A549 (cell line): ENCODE measurements at places on chromosomes 12 and 14.

DNA sequence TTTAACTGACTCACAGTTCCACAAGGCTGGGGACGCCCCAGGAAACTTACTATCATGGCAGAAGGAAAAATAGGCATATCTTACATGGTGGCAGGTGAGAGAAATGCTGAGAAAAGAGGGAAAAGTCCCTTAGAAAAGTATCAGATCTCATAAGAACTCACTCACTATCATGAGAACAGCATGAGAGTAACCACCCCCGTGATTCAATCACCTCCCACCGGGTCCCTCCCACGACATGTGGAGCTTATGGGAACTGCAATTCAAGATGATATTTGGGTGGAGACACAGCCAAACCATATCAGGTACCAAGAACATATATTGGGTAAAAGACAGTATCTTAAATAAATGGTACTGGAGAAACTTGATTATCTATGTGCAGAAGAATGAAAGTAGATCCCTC is 100.3 kb upstream of the FAR2 start:
- DNase-seq: no peak

GRCh38 chr14:68506021-68506644 is 286.7 kb downstream of the ZFP36L1 start:
- DNase-seq: no peak

GRCh38 chr12:52055731-52056711 is 4.8 kb downstream of the NR4A1 start:
- DNase-seq: peak; percentile 63

- DNase-seq: no peak
These were observed 42.8 kb downstream of the RNFT2 start for GRCh38 chr12:116780942-116781341.

DNA sequence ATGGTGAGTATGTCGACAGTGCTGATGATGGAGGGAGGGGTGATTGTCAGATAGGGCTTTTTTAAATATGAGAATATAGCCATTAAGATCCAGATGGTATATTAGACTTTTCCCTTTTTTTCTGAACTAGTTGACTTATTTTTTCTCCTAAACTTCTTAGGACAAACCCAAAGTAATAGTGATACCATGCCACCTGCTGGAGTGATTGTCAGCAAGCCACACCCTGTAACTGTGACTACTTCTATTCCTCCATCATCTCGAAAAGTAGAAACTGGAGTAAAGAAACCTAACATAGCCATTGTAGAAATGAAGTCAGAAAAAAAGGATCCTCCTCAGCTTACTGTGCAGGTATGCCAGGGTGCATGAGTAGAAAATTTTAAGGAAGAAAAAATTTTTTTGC is 40.1 kb downstream of the KIAA0586 start:
- DNase-seq: no peak

GRCh38 chr14:37588956-37589714 is 5.9 kb downstream of the FOXA1 start:
- DNase-seq: no peak

DNA sequence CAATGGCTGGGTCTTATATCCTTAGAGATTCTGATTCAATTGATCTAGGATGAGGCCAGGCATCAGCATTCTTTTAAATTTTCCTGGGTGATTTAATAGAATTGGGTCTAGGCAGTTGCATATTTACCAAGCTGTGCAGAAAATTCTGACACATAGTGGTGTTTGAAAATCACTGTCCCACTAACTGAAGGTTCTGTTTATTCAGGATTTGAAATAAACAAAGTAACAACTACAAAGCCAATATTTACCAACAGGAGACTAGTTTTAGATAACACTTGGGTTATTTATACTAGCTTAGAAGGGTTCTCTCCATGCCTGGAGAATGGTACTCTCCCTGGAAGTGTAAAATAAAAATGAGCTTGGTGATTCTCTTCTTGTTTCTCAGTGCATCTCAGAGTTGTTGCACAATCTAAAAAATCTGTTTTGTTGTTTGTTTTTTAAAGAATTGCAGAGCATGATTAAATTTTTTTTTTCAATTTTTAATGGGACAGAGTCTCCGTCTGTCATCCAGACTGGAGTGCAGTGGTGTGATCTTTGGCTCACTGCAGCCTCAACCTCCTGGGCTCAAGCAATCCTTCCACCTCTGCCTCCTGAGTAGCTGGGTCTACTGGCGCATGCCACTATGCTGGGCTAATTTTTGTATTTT is 16.9 kb downstream of the BEST3 start:
- DNase-seq: no peak

DNA sequence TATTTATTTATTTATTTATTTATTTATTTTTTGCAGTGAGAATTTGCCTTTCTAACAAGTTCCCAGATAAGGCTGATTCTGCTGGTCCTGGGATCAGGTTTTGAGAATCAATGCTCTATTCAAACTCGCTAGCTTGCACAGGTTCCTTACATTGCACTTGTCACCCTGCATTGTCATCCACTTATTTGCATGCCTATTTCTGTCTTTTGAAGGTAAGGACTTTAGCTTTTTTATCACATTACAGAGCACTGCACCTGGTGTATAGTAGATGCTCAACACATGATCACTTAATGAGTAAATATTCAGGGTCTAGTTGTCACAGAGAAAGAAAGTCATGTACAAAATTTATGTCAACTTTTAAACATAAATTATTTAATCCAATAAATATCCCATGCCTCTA is 219.7 kb upstream of the BTG1 start:
- no peak for DNase-seq
